ENCODE measurements at places on chromosomes 6 and 20. TPM values are rescaled to one million over a fixed set of nuclear protein-coding genes. Genes with fewer than 3 reads are reported as not detected.
A peak's percentile ranks its signal among the peaks of the same experiment; 100 is the strongest.

- no peak for DNase-seq
Observed at GRCh38 chr6:44301782-44302564, 11.2 kb downstream of the AARS2 start.

DNA sequence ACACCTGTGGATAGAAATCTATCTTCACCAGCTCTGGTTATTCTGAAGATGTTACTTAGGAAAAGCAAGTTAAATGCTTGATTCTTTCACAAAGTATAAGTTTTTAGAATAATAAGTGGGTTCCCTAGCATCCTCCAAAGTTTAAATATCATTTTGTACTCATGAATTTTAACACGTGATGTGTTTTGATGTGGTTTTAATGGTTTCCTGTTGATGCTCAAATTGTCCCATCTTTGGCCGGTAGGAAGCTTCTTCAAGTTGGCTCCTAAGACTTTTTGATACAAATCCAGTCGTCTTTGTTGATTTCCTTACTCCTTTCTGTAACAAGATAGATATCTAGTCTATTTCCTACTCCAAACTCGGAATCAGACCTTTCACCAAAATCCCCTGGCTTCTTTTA lies 94.5 kb upstream of the STXBP5 start:
- no peak for DNase-seq

- DNase-seq = no peak
Observed at GRCh38 chr6:37338745-37339255, 15.0 kb upstream of the RNF8 start.

DNA sequence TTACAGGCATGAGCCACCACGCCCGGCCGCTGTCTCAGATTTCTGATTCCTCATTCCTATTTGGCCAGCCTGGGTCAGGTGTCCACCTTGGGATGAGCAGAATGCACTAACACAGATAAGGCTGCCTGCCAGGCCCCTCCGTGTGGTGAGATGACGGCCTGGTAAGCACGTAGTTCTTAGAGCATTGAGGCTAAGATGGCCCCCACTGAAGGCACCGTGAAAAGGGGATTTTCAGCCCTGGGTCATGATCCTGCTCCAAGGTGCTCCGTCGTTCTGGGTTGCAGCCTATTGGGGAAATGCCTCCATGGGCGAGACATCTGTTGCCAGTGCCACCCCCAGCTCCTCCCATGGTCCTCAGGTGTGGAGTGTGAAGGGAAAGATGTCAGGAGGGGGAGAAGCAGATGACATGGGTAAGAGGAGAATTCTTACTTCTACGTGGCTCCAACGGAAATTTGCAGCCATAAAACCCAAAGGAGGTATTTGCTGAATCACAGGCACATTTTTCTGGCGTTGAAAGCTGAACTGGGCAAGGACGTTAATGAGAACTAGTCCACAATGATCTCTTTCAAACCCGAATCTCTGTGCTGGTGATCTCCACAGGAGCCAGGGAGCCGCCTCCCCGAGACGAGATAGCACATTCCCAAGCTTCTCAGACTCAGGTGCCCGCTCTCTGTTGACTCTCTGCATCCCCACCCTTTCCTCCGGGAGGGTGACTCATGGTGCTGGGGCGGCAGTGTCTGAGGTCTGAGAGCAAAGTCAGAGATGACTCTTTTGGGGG lies 34.0 kb upstream of the BMP6 start:
- DNase-seq = no peak

Gene MCHR2
- total RNA-seq = not detected

Gene IP6K3
- 27.8 TPM for total RNA-seq

Gene SOX18
- 2.2 TPM for total RNA-seq

Gene MUC22
- total RNA-seq = not detected

GRCh38 chr6:169339731-169340309 lies 86.2 kb upstream of the THBS2 start:
- no peak for DNase-seq

DNA sequence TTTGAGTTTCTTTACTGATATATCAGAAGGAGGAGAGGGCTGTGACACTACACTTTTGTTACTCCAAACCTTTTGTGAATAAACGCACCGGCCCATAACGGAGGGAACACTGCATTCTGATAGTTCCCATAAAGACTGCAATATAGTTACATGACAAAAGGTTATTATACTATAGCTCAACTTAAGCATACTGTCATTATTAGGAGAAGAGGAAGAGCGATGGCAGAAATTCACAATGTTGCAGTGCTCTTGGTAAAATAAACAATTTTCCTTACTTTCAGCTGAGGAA lies 2.3 kb upstream of the PDE10A start:
- DNase-seq = no peak

- DNase-seq = peak; percentile 22
Observed at GRCh38 chr6:85118233-85118632, 331.6 kb upstream of the NT5E start.

DNA sequence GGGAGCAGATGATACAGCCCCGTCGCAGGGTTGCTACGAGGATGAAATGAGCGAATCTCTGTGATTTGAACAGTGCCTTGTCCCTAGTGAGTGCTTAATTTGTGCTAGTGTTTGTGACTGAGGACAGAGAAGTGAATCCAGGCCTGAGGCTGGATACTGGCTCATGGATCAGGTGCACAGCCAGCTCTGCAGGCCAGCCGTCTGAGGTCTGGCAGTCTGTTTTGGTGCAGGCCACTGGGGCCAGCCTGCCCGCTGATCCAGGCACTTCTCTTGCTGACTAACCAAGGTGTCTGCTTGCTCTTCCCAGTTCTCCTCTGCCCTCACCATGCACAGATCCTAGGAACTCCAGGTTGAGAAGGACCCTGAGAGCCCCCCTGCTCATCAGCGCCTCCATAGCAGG lies 181.0 kb downstream of the LRFN2 start:
- DNase-seq = no peak

DNA sequence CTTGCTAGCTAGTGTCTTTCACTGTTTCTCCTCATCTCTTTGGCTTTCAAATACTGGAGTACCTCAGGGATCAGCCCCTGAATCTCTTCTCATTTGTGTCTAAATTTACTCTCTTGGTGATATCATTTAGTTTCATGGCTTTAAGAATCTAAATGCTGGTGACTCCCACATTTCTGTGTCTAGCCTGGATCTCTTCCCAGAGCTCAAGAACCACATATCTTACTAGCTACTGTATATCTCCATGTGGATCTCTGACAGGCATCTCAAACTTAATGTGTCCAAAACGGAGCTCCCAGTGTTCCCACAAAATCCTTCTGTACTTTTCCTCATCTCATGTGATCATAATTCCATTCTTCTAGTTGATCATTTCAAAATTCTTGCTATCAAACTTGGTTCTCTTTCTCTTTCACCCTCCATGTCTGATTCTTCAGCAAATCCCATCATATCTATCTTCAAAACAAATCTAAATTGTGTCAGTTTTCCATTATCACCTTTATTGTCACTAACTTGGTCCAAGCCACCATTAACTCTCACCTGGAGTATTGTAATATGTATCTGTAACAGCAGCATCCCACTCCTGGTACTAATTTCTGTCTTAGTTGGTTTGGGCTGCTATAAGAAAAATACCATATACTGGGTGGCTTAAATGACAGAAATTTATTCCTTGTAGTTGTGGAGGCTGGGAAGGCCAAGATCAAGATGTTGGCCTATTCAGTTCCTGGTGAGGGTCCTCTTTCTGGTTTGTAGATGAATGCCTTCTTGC lies 45.9 kb downstream of the CCDC170 start:
- DNase-seq = no peak

Gene FARS2
- total RNA-seq = 16.9 TPM

All from muscle of leg (tissue), 16 donors.